ENCODE measurements at places on chromosomes 6 and 20.
A peak's percentile ranks its signal among the peaks of the same experiment; 100 is the strongest.

GRCh38 chr6:90284236-90285041 is 12.2 kb downstream of the BACH2 start:
- DNase-seq, result peak; percentile 57

DNA sequence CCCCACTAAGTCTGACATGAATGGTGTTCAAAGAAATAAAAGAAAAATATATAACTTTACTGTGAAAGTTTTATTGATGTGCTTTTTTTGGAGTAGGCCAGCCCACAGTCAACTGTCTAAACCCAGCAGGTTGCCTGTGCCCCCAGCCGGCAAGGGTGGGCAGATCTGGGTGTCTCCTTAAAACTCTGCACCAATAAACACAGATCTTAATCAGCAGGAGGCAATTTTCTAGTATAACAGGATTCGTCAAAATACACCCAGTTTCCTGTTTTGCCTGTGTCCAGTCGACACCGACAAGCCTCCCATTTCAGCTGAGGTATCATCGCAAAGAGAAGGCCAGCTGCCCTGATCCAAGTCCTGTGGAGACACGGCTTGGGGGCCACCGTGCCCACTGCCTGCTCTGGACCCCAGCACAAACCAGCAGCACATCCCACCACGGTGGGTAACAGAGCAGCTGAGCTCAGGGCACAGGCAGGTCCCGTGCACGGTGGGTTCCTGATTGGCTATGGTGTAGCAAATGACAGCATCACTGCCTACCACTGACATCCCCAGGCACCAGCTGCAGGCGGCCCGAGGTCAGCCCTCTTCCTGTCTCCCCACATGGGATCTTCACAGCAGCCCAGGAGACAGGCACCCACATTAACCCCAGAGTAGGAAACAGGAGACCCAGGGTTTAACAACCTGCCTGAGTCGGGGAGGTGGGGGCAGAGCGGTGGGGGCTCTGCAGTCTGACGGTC is 15.7 kb downstream of the BMP7 start:
- no peak for DNase-seq

DNA sequence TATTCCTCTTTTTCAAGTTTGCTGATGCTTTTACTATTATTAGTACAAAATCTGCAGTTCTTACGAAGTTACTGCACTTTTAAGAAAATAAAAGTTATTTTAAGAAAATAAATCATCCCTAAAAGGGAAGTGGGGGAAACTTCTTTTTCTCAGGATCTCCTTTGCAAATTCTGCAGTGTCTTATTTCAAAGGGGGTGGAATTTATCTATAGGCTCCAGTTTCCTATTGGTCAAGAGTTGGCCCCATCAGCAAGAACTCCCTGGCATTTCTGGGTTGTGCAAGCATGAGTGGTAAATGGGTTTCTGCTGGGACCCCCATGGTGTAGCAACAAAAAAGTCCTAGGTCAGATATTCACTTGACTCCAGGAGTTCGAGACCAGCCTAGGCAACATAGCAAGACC is 136.3 kb upstream of the PRDM1 start:
- no peak for DNase-seq

- no peak for DNase-seq
These were observed 787 bp upstream of the PRR18 start for GRCh38 chr6:166308769-166309589.

- no peak for DNase-seq
These were observed 802.9 kb downstream of the MAFB start for GRCh38 chr20:39885975-39886649.

GRCh38 chr20:36113036-36113435 is 41.5 kb upstream of the EPB41L1 start:
- no peak for DNase-seq

- no peak for DNase-seq
These were observed 183.3 kb upstream of the BTBD3 start for GRCh38 chr20:11734431-11734830.

DNA sequence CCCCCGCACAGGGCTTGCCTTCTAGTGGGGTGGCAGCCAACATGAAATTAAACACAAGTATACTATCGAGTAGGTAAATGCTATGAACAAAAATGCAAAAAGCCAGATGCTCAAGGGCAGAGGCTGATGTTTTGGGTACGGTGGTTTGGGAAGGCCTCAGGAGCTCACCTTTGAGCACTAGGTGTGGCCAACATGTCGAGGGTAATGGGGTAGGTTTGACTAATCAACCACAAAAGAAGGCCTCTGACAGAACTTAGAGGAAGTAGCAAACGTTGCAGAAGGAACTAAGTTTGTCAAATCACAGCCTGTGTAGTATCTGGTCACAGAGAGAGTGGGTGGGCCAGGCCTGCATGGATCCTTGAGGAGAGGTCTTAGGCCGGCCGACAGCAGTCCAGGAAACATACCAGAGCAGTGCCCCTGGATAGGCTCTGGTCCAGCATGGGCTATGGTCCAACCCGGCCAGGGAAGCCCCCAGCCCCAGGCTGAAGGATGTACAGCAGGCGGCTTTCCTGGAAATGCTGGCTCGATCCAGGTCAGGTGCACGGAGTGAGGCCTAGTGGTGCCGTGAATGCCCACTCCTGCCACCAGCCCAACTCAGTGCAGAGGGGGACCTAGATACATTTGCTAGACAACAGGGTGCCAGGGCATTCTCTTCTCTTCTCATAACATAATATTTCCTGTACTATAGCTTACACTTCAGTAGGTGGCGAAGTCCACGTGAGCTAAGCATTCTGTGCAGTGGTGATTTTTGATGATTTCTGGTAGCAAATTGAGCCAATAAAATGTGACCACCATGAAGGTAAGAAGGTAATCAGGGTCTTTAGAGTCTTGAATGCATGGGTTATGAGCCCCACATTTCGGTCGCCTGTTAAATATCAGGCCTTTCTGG is 56.3 kb upstream of the CD93 start:
- DNase-seq, result no peak

DNA sequence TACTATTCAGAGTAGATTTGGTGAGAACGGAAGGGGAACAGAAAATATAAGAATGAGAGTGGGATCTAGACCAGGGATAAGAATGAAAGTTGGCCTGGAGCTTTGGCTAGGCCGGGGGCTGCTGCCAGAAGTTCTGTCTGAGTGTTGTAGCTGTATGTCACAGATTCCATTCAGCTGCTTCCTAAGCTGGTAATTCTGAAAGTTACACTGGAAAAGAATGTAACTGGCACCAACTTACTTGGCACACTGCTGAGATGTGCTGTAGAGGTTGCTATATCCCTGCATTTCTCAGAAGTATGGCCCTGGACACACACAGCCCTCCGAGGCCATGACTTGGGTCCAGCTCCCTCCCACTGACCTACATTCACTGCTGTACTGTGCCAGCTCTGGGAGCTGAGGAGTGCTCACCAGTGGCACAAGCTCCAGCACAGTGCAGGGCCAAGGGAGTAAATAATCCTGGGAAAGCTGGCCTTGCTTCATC is 25.8 kb upstream of the TMEM217 start:
- DNase-seq, result no peak

GRCh38 chr6:11785415-11785773 is 6.8 kb upstream of the ADTRP start:
- peak; percentile 8 for DNase-seq

DNA sequence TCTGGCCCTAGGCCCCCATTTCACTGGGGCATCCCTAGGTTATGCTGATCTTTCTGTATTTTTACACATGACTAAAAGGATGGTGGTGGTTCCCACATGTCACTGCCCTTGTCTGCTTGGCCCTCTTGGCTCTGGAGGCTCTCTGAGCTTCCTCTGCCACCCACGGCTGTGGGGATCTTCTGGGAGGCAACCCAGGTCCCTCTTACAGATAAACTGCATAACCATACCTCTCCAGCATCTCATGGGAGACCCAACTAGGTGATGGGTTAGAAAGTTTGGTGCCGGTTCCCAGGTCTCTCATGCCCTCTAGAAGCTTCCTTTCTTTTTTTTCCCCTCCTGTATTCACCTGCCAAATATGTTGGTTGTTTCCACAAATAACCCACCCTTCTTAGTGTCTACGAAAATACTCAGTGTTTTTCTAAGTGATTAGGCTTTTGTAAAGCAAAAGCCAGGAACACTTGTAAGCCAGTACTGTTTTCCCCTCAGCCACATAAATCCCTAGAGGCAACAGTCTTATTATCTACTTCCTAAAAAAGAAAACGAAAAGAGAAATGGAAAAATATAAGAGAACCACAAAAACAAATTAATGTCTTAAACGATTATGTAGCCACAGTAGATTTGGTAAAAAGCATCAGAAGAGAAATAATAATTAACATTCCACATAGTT is 71.7 kb upstream of the SMLR1 start:
- no peak for DNase-seq

DNA sequence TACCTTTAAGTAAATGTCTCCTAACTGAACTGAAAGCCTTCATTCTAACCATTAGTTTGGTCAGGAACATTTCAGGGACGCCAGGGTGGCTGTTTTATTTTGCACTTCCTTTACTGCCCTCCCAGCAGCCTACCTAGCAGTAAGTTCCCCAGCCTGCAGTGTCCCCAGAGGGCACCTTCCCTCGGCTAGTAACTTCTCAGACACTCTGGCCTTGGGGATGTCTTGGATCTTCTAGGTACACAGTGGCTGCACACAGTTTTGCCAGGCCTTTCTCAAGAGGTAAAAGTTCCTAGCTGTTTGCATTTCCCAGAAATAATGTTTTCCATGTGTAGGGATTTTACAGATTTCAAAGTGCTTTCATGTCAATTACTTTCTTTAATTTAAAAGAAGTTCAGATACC is 378 bp upstream of the LAMA2 start:
- DNase-seq, result no peak

DNA sequence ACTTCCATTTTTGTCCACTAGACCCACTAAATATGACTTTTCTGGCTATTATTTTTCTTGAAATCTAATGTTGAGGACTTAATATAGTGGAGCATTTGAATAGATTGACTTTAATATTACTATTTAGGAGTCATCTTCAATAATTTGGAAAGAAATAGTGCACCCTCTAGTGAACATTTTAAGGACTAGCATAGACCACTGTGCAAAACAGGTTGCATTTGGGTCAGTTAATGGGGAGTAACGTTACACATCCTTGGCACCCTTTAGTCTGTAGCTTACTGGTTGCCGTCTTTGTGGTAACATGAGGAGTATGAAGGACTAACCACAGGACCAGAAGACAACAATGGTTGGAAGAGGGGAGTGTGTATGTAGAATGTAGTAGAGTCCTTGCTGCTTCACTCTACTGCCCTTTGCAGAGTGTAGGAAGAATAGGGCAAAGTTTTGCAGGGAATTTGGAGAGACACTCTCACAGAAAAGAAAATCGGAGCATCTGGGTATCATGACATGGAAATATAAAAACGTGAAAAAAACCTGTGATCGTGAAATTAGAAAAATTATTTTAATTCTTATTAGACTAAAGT is 25.2 kb downstream of the RFPL4B start:
- no peak for DNase-seq

DNA sequence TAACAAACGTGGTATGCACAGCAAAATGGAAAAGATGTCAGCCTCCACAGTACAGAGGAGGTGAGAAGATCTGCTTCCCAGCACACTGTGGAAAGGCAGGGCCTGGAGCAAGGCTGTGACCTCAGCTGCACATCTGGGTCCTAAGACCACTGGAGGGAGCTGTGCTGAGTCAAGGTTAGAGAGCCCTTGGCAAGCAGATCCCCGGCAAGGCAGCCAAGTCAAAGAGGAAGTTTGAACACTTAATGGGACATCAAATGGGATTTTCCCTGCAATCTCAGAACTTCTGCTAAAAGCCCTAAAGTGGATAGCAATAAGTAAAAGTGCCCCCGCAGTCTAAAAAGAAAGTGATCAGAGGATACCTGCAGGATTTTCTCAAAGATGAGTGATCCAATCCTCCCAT is 39.5 kb downstream of the UNC5CL start:
- DNase-seq, result no peak

GRCh38 chr6:105029581-105029980 is 72.7 kb downstream of the LIN28B start:
- DNase-seq, result no peak

GRCh38 chr20:36613974-36614373 is 8.4 kb downstream of the RAB5IF start:
- no peak for DNase-seq

GRCh38 chr6:168318579-168319278 is 848 bp downstream of the DACT2 start:
- no peak for DNase-seq

DNA sequence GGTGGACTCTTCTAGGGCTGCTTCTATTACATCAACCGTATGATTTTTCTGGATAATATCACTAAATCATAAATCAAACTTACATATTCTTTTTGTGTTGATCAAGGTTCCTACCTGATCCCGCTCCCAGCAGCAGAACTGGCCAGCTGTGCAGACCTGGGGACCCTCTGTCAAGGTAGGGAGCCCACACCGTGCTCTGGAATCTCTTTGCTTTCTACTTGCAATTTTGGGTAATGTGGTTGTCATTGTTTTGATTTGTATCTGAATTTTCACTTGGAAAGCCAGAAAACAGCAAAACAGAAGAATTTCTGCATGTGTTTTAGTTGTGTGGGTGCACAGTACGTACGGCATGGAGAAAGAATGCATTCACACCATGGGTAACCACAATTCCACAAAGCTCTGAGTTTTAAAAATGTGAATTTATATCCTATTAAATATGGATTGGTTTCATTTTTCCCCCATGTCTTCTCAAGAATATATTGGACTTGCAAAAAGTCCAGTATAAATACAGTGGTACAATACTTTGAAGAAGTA is 80.1 kb downstream of the ADGRG6 start:
- DNase-seq, result no peak

DNA sequence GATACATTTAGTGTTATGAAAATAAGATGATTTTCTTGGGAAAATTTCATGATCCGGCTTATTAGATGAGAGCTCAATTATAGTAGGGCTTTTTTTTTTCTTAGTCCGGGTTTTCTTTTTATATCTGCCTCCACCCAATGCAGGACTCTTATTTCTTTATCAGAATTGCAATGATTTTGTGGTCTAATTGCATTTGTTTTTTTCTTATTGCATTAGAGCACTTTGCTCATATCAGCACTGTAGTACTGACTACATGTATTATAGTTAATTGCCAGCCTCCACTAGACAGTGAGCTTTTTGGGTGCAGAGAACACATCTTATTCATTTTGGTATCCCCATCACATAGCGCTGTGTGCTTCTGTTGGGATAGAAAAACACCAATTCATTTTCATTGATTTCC is 50.0 kb downstream of the FBXO5 start:
- DNase-seq, result no peak

GRCh38 chr20:53926428-53927028 is 143.9 kb downstream of the BCAS1 start:
- peak; percentile 27 for DNase-seq

GRCh38 chr20:54263116-54263690 is 55.3 kb downstream of the PFDN4 start:
- DNase-seq, result no peak

- no peak for DNase-seq
These were observed 898.8 kb downstream of the KIF16B start for GRCh38 chr20:15674253-15675060.

- no peak for DNase-seq
These were observed 16.9 kb downstream of the FUT9 start for GRCh38 chr6:96032661-96033060.

- DNase-seq, result no peak
These were observed 386.6 kb downstream of the NKAIN2 start for GRCh38 chr6:124190256-124190655.

- no peak for DNase-seq
These were observed 48.9 kb upstream of the EPHA7 start for GRCh38 chr6:93468291-93468690.

- DNase-seq, result no peak
These were observed 527.8 kb upstream of the FLRT3 start for GRCh38 chr20:14865169-14865568.

- no peak for DNase-seq
These were observed 79.5 kb upstream of the TULP1 start for GRCh38 chr6:35592178-35592577.

GRCh38 chr6:26329763-26330511 is 35.1 kb upstream of the BTN3A2 start:
- DNase-seq, result peak; percentile 40

Data from activated CD4-positive, alpha-beta T cell treated with anti-CD3 and anti-CD28 coated beads for 4 hours (primary cell).